ENCODE measurements at places on chromosomes 7 and 10.

DNA sequence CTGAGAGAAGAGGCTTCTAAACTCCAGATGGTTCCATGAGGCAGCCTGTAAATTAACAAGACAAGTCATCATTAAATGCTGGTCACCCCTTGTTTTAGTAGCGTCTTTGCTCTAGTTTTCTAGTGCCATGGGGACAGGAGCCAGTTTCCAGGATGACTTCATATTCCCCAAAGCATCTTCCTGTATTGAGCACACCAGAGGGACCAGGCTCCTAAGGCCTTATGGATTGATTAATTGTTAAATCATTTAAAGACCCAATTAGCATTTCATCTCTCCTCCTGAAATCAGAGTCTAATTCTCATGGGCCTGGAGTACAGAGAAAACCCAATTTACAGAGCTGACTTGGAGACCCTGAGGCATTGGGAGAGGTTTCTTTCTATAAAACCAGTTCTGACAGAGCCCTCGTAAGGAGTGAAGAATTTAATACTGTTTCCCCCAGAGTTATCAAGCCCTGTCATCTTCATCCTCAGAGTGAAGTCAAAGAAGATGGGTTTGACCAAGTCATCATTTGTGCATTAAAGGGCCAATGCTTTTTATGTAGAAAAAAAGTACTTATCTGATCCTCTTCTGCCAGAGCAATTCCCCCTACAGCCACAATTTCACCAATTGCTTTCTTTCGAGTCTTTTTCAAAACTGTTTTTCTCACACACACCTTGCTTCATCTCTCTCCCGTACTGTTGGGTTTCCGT is 678.7 kb downstream of the SDK1 start:
- DNase-seq = no peak

- peak; percentile 71 for DNase-seq
Measured at GRCh38 chr7:116929914-116930913, 23.1 kb upstream of the ST7 start.

DNA sequence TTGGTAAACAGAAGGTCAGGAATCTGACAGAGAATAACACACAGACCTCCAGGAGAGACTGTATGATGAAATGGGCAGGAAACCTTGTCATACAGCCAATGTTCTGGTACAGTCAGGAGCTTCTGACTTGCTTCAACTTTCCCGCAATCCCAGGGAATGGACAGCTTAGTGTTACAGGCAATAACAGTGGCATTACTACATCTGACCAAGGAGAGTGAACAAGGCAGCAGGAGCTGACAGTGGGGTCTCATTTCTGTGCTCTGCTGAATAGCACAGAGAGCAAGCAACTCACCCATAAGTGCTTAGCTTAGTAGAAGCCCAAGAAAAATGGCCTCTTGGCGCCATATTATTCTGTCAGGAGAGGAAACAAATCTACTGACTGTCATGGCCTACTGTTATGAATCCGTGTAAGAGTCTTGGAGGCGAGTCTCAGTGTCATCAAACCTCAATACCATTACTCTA is 186.2 kb upstream of the MTPN start:
- DNase-seq = no peak

DNA sequence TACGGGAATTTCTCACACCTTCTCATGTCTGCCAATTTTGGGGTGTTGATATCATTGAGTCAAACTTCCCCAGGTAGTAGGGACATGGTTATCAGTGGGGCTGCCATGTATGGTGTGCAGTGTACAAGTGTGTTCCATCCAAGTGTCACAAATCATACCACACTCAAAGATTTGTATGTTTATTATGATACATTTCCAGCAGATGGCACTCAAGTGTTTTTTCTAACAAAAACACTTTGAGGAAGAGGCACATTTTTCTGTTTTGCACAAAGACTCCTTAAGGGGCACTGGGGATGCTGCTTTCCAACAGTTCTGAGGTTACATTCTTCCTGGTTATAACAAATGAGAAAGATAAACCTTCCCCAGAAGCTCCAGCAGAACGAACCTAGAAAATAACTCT is 414.5 kb downstream of the REEP3 start:
- DNase-seq = no peak

- no peak for DNase-seq
Measured at GRCh38 chr7:41711283-41712064, 8.6 kb upstream of the INHBA start.
